ENCODE measurements at places on chromosomes 4 and X. TPM values are rescaled to one million over a fixed set of nuclear protein-coding genes. Genes with fewer than 3 reads are reported as not detected.

HERC5 gene
- 5.7 TPM for total RNA-seq

SMIM10L2A gene
- 1.9 TPM for total RNA-seq

PAGE1 gene
- total RNA-seq = not detected

ZNF711 gene
- 2.6 TPM for total RNA-seq

USP51 gene
- total RNA-seq = 1.0 TPM

ACE2 gene
- 3.0 TPM for total RNA-seq
